ENCODE measurements at places on chromosomes 1 and 21. TPM values are rescaled to one million over a fixed set of nuclear protein-coding genes. Genes with fewer than 3 reads are reported as not detected.

The ARHGEF10L gene
- 40.4 TPM for polyA plus RNA-seq

The ACTA1 gene
- 0.28 TPM for polyA plus RNA-seq

The LCE2C gene
- polyA plus RNA-seq = not detected

The TRAPPC10 gene
- 12.9 TPM for polyA plus RNA-seq

The PTPN22 gene
- not detected for polyA plus RNA-seq

The SPRR2F gene
- polyA plus RNA-seq = 26.1 TPM

The DNASE2B gene
- 0.32 TPM for polyA plus RNA-seq

The SLC30A10 gene
- 6.0 TPM for polyA plus RNA-seq

The NPPB gene
- polyA plus RNA-seq = 6.7 TPM

The BATF3 gene
- polyA plus RNA-seq = 3.5 TPM

The HSD3B2 gene
- polyA plus RNA-seq = 2.2 TPM

The TBCE gene
- 42.4 TPM for polyA plus RNA-seq

The FRRS1 gene
- polyA plus RNA-seq = 1.0 TPM

Data from hepatocyte (in vitro differentiated cells).